D341Med (cell line): ENCODE measurements at places on chromosomes 5 and 9.

- no peak for DNase-seq
Observed at GRCh38 chr5:5181650-5182324, 41.7 kb downstream of the ADAMTS16 start.

DNA sequence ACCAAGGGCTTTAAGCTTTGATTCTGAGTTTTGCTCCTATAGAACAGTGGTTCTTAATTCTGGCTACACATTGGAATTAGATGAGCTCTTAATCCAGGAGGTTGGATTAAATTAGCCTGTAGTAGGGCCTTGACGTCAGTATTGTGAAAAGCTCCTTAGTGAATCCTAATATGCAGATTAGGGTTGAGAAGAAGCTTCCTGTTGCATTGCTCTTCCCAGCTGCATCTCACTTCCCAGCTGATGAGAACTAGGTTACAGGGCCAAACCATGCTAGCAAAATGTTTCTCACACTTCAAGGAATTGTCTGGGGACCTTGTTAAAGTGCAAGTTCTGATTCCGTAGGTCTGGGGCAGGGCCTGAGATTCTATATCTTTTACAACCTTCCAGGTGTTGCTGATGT lies 300.0 kb downstream of the ZSWIM6 start:
- DNase-seq, result peak; percentile 36

DNA sequence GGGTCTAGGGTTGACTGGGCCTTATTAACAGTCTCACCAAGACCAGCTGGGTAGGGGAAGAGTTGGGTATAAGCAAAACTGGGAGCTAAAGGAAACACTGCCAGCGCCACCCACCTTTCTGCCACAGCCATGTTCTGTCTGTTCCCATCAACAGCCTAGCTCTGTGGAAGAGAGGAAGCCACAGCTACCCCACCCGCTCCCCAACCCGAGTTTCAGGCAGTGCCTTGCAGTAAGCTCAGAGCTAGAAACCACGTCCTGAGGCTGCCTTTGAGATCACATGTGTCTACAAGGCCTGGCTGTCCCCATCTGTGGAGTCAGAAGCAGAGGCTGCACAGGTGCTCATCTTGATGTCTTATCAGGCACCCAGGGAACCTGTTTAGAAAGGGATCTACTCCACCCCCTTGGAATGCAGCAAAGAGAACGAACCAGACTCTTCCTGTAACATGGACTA lies 15.3 kb downstream of the HNRNPH1 start:
- DNase-seq, result no peak

- no peak for DNase-seq
Observed at GRCh38 chr5:148830211-148830610, 3.8 kb downstream of the ADRB2 start.

DNA sequence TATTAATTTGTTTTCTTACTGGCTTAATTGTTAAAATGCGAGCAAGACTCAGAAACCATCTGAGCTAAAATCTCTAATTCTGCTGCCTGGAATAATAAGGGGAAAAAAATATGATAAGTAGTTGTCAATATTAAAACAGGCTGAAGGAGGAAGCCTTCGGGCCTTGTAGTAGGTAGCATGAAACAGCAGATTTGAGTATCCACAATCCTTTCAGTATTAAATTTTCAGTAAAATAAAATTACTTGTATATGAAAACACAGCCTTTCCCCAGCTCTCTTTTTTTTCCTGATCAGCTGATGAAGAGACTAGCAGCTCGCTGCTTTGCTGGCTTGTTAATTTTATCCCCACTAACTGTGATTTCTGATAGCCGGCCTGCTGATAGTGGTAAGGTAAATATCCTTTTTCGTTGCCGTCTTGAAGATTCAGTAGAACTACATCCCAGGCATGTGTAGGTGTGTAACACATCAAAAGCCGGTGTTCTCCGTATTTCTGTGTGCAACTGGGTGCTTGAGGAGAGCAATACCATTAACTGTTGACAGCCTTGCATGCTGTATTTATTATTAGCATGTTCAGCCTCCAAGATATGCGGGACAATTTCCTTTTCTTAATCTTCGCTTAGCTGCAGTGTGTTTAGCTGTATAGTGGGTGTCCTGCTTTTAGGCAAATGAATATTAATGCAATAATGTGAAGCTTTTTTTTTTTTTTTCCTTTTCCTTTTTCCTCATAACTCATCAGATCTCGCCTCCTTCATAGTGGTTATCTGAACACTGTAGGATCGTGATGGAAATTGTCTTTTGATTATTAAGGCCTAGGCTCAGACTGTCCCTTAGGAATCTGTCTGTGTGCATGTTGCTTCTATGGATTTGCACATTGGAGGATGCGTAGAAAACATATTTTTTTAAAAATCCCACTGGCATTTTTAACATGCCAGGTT lies 144.6 kb downstream of the SMARCA2 start:
- no peak for DNase-seq

- peak; percentile 10 for DNase-seq
Observed at GRCh38 chr9:135419106-135419505, 60.5 kb upstream of the PPP1R26 start.

GRCh38 chr5:67135381-67135984 lies 61.1 kb downstream of the CD180 start:
- no peak for DNase-seq

GRCh38 chr9:130039528-130040147 lies 3.4 kb downstream of the FNBP1 start:
- no peak for DNase-seq

DNA sequence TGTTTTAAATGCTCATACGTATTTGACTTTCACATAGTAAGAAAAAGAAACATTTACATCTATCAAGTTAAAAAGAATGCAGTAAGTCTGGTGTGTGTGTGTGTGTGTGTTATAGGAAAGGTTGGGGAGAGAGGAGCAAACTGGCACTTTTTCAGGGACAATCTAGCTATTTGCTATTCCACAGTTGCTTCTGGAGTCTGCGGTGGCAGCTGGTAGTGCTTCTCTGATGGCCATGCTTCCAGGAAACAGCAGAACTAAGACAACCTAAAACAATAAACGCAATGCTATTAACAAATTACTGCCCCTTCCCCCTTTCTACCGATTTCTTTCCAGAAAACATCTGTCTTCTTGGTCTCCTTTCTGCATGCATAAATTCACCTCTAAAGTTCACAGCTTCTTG lies 70.0 kb upstream of the CDH10 start:
- DNase-seq, result no peak

- no peak for DNase-seq
Observed at GRCh38 chr5:118293378-118293777, 695.0 kb downstream of the DTWD2 start.

- peak; percentile 47 for DNase-seq
Observed at GRCh38 chr5:145237843-145238242, 597.3 kb downstream of the PRELID2 start.

- no peak for DNase-seq
Observed at GRCh38 chr5:81879936-81880335, 91.9 kb upstream of the ATG10 start.

DNA sequence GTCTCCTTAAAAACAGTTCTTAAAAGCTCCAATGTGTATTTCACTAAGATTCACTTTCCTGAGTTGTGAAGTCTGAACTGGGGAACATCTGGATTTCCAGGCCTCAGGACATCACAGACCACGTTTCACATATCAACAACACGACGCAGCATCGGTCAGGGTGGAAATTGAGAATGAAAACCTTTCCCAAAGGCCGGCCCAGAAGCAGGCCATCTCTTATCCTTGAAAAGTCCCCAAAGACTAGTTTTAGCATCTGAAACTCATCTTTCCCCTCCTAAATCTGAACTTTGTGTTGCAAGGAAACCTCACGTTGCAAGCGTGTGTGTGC lies 96.4 kb upstream of the COL5A1 start:
- DNase-seq, result no peak

GRCh38 chr5:135553688-135554462 lies 18.1 kb upstream of the NEUROG1 start:
- peak; percentile 62 for DNase-seq

DNA sequence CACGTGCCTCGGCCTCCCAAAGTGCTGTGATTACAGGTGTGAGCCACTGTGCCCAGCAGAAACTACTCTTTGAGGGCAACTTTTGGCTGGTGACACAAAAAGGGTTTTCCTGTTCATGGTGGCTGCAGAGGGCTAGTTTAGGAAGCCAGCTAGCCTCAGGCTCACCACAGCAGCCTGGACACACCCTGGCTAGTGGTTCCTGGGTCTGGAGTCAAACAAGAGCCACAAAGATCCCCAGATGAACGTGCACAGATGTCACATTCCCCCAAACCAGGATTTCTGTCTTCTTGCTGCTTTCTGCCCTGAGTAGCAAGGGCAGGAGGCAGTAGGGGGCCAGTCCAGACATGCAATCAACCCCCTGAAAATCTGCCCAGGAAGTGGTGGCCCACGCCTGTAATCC lies 6.8 kb downstream of the HBEGF start:
- no peak for DNase-seq

GRCh38 chr9:121683652-121684051 lies 32.2 kb downstream of the DAB2IP start:
- no peak for DNase-seq

- no peak for DNase-seq
Observed at GRCh38 chr5:32687499-32687831, 23.7 kb upstream of the NPR3 start.

DNA sequence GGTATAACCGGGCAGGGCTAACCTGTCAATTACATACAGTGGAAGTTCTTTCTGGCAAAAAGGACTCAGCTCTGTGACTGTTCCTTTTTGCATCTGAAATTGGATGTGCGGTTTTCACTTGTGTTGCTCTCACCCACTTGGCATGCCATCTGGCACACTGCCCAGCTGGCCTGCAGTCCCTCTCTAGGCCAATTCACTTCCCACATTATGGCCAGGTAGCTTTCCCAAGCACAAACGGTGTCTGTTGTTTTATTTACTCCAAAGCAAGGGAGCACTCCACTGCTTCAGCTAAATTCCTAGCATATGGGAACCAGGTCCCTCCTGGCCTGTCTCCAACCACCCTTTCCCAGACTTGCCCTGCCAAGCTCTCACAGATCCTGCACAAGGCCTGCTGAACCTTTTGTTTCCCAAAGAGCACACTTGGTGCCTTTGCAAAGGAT lies 132.5 kb downstream of the SEMA6A start:
- no peak for DNase-seq

- DNase-seq, result no peak
Observed at GRCh38 chr9:95791286-95791685, 84.2 kb upstream of the ERCC6L2 start.

DNA sequence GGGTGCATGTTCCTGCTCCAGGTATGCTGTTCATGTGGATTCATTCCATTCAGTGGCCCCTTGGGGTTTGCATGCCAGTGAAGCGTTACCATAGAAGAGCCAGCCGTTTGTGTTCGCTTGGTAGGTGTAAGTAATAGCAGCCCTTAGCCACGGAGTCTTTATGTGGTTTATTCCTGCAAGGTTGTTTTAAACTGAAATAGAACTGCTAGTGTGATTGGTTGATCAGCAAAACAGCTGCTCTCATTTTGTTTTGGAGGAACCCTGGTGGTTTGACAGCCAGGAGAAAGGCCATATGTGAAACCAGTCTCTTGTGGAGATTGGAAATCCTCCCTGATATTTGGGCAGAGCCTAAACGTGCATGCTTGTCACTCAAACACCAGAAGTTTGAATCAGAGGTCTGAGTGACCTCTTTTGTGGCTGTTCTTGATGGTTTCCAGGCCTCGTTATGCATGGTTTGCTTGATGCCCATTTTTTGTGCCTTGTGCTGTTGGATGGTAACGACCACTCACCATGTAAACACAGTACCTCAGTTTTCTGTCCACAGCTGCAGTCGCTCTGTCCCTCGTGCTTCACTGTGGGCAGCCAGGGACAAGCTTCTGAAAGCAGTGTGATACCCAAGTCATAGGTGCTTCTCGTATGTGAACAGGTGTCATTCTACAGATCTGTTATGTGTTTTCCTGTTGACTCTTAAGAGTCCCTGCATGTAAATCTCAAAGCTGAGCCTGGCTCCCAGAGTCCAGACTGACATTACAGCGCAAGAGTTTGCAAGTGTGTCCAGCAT lies 58.3 kb upstream of the NXNL2 start:
- no peak for DNase-seq

GRCh38 chr5:131297886-131298285 lies 34.0 kb downstream of the CDC42SE2 start:
- no peak for DNase-seq

DNA sequence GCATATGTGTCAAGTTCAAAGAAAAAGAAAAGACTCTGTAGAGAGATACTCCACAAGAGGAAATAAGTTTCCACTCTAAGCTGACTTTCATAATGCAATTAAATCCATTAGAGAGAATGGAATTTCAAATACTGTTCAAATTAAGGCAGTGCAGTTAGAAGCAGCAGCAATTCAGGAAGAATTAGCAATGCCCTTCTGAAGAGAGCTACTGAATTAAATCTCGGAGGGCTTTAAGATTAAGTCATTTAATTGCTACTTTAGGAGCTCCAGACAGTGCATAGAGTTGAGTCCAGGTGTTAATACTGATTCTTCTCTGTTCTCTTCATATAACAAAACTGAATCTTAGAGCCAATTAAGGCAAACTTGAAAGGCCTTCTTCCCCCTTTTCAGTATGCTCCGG lies 8.5 kb downstream of the CDH12 start:
- DNase-seq, result no peak

DNA sequence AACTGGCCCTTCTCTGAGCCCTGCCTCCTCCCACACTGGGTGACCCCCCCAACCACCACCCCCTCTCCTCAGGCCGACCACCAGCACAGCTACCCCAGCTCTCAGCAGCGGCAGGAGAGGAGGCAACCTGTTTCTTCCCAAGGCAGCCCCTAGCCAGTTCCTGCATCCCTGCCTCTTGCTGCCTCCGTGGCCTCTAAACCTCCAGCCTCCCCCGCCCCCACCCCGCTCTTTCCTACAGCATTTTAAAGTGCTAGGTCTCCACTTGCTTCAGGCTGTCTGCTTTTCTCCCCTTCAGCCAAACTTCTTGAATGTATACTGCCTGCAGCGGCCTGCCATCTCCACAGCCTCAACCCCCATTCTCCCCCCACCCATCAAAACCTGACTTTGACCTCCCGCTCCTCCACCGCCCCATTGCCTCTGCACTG lies 135.6 kb downstream of the DAB2IP start:
- no peak for DNase-seq

GRCh38 chr5:41193456-41194205 lies 19.7 kb downstream of the C6 start:
- peak; percentile 44 for DNase-seq

- DNase-seq, result no peak
Observed at GRCh38 chr5:138111181-138111580, 27.3 kb downstream of the WNT8A start.

- no peak for DNase-seq
Observed at GRCh38 chr9:7912037-7912535, 112.5 kb upstream of the DMAC1 start.

- no peak for DNase-seq
Observed at GRCh38 chr5:14790220-14790619, 81.4 kb downstream of the ANKH start.
